ENCODE measurements at places on chromosomes 4 and X. TPM values are rescaled to one million over a fixed set of nuclear protein-coding genes. Genes with fewer than 3 reads are reported as not detected.
A peak's percentile ranks its signal among the peaks of the same experiment; 100 is the strongest.

DNA sequence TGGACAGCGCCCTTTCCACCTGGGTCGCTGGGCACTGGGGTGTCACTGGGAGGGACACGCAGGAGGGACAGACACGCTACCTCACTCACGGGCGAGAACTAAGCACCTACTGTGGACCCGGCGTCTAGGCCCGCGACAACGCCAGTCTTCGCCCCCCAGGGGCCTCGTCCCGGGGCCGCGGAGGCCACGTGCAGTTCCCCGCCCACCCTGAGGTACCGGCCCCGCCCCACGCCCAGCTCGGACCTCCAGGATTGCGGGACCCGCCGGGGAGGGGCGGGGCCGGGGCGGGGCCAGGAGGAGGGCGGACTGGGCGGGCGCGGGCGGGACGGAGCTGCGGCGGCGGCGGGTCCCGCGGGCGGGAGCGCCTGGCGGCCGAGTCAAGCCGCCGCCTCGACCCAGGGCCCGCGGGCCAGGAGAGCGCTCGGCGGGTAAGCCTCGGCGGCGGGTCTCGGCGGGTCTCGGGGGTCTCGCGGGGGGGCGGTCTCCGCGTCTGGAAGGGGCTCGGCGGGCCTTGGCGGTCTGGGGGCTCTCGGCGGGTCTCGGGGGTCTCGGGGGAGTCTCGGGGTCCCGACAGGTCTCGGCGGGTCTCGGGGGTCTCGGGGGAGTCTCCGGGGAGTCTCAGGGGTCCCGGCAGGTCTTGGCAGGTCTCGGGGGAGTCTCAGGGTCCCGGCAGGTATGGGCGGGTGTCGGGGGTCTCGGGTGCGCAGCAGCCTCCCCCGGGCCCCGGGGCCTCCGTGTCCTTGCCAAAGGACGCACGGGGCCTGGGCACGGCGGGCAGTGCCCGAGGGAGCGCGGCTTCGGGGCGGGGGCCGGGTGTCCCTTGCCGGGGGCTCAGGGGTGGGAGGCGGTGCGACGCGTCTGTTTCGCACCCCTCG lies at the start of gene SH3BP2:
Gene SH3BP2 (plus strand): TSS at position 375 of the 875 bp plus-strand sequence. CDS start 27,533 bp downstream, outside the sequence.
- H3K4me1 ChIP-seq = peaks cover 81% of the 10 kb centered on the region
- no peaks in the 10 kb centered on the region for H3K27me3 ChIP-seq
- peak; percentile 92 for DNase-seq
- H3K36me3 ChIP-seq = no peaks in the 10 kb centered on the region
- peak within 1 kb of the TSS; percentile 94 for H3K27ac ChIP-seq

The GYG2 gene
- total RNA-seq = 0.66 TPM

DNA sequence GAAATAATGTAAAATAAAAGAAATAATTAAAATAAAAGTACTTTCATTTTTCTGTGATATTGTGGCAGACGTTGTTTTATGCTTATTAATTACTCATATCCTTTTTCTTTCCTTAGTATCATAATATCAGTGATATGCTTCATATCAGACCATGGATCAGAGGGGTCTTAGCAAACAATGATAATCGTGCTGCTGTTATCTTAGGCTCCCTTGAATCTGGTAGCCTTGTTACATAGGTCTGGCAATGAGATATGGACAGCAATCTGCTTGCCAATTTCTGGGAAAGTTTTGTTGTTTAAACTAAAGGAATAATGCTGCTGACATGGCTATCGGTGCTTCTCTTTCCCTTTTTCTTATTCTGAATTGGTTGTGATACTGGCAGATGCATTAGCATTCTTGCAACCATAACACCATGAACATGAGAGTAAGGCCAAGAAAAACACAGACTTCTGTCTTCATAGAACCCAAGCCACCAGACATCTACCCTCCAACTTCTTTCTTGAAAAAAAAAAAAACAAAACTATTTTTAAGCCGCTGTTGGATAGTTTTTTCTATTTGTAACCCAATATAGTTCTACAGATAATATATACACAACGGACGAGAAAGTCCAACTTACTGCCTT lies 16.4 kb downstream of the EPHA5 start:
- H3K4me1 ChIP-seq = no peaks in the 10 kb centered on the region
- no peaks in the 10 kb centered on the region for H3K27me3 ChIP-seq
- no peak overlapping the region for H3K4me3 ChIP-seq
- DNase-seq = no peak

GRCh38 chr4:115664285-115664684 lies 550.9 kb upstream of the NDST4 start:
- H3K4me3 ChIP-seq = no peak overlapping the region
- no peaks in the 10 kb centered on the region for H3K36me3 ChIP-seq
- H3K4me1 ChIP-seq = no peaks in the 10 kb centered on the region
- no peak for DNase-seq
- no peak overlapping the region for H3K27ac ChIP-seq

DNA sequence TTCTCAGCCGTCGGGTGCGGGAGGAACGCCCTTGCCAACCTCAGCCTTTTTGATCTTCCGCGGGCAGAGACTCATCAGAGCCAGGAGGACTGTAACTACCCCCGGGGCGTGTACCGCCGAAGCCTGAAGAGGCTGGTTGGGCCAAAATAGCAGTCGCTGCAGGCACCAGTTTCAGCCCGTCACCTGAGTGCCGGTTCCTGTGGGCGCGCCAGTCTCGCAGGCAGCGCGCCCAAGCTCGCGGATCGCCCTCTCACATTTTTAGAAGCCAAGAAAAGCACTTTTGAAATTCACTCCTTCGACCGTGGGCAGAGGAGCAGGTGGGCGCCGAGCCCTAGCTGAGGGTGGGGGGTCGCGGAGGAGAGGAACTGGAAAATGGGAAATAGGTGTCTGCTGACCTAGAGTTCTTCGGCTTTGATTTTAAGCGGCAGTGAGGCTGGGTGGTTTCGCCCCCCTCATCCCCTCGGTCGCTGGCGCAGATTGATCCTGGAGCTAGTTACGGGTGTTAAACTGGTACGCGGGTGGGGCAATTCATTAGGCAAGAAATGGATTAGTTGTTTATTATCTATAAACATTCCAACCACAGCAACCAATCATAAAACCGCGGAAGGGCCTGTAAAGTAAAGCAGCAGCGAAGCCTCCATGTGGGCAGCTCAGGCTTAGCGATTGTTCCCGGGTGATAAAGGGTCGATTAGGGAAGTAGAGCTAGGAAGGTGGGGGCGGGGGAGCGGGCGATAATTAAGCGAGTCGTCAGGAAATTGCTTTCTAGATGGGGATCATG lies 69.2 kb downstream of the FBXO8 start:
- H3K27me3 ChIP-seq = peaks cover 100% of the 10 kb centered on the region
- no peak for DNase-seq
- peak overlapping the region; percentile 65 for H3K4me3 ChIP-seq
- H3K36me3 ChIP-seq = no peaks in the 10 kb centered on the region

GRCh38 chrX:101203761-101204351 lies 15.7 kb upstream of the DRP2 start:
- H3K4me1 ChIP-seq = no peaks in the 10 kb centered on the region
- H3K36me3 ChIP-seq = no peaks in the 10 kb centered on the region
- H3K4me3 ChIP-seq = no peak overlapping the region
- no peak for DNase-seq
- H3K27ac ChIP-seq = no peak overlapping the region

GRCh38 chr4:109214622-109215301 lies 87.7 kb downstream of the COL25A1 start:
- no peak for DNase-seq
- H3K36me3 ChIP-seq = no peaks in the 10 kb centered on the region
- H3K27ac ChIP-seq = peak overlapping the region; percentile 71
- no peak overlapping the region for H3K4me3 ChIP-seq

DNA sequence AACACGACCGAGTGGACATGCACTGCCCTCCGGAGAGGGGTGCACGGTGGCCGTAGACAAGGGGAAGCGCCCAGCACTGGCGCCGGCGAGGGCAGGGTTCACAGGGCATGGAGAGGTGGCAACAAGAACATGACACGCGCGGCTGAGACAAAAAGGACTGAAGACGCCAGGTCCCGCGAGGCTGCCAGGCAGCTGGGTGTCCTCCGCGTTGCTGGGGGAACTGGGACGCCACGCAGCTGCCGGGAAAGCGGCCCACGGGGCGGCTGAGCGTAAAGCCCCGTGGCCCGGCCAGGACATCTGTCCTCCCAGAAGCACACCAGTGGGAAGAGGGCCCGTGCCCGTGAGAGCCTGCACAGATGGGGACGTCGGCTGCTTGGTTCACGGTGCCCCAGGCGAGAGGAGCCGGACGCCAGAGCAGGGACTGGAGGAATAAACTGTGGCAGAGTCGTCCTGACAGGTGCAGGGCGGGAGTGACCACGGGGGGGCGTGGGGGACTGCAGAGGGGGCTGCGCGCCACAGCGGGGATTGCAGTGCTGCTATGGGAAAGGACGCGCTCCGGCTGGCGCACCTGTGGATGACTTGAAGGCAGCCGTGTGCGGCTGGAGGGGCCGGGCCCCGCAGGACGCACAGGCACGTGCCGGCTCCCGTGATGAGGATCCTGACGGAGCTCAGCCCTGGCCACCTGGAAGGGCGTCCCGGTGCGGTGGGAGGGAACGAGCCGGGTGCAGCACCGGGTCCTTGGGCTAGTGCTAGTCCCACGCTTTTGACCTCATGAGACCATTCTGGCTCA lies 32.1 kb upstream of the GTPBP6 start:
- no peaks in the 10 kb centered on the region for H3K27me3 ChIP-seq
- peak overlapping the region; percentile 30 for H3K27ac ChIP-seq

The RNF175 gene
- 0.71 TPM for total RNA-seq

The UGT8 gene
- total RNA-seq = not detected

The COL4A6 gene
- total RNA-seq = 9.8 TPM

DNA sequence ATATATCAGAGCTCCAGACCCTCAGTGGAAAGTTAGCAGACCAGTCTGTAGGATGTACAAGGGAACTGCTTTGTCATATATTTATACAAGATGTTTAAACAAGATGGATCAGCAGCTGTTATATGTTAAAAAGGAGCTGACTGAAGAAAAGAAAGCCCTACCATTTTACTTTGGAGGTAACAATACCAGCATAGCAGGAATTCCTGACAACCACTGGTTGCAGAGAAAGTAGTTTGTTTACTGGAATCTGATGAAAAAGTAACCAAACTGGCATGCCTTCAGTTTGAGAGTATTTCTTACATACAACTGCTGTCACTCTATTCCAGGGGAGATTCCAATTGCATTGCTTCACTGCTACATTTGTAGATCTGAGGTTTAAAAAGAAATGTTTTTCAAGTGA lies 49.5 kb upstream of the GABRQ start:
- H3K36me3 ChIP-seq = no peaks in the 10 kb centered on the region
- H3K27ac ChIP-seq = no peak overlapping the region
- H3K27me3 ChIP-seq = no peaks in the 10 kb centered on the region
- H3K4me3 ChIP-seq = no peak overlapping the region

GRCh38 chr4:74479009-74479408 lies 34.1 kb downstream of the AREG start:
- no peak for DNase-seq
- H3K36me3 ChIP-seq = no peaks in the 10 kb centered on the region
- no peak overlapping the region for H3K4me3 ChIP-seq
- peaks cover 11% of the 10 kb centered on the region for H3K4me1 ChIP-seq

GRCh38 chr4:157896726-157897125 lies 276.1 kb downstream of the GASK1B start:
- H3K4me1 ChIP-seq = no peaks in the 10 kb centered on the region
- no peak overlapping the region for H3K4me3 ChIP-seq
- H3K36me3 ChIP-seq = no peaks in the 10 kb centered on the region
- DNase-seq = no peak
- H3K27me3 ChIP-seq = no peaks in the 10 kb centered on the region
- H3K27ac ChIP-seq = no peak overlapping the region

DNA sequence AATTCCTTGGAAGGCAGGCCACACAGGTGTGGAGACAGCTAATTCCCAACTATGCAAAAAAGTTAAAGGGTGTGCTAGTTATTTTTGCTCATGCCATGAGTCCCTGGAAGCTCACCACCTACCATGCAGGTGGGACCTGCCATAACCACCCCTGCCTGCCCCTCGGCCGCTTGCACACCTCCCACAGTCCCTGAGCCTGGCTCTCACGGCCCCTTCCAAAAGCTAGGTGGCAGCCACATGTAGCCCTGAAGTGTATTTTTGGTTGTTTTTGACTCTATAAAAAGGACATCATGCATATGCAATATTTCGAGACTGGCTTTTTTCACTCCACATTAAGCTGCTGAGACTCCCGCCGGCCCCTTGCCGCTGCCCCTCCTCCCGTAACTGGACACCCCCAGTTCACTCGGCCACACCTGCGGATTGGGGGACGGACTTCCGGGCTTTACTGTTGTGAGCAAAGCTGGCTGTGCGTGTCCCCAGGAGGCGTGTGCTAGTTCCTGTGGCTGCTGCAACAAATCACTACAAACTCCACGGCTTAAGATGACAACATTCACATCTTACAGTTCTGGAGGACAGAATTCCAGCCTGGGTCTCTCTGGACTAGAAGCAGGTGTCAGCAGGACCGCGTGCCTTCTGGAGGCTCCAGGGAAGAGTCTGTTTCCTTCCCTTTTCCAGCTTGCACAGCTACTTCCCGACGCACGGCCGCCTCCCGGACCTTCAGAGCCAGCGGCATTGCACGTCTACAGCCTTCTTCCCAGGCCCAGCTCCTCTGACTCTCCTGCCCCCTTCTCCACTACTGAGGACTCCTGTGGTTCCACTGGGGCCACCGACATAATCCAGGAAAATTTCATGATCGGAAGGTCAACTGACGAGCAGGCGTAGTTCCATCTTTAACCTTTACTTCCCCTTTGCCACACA lies 24.8 kb downstream of the ZFYVE28 start:
- peak overlapping the region; percentile 27 for H3K4me3 ChIP-seq
- H3K4me1 ChIP-seq = peaks cover 21% of the 10 kb centered on the region
- no peak overlapping the region for H3K27ac ChIP-seq

DNA sequence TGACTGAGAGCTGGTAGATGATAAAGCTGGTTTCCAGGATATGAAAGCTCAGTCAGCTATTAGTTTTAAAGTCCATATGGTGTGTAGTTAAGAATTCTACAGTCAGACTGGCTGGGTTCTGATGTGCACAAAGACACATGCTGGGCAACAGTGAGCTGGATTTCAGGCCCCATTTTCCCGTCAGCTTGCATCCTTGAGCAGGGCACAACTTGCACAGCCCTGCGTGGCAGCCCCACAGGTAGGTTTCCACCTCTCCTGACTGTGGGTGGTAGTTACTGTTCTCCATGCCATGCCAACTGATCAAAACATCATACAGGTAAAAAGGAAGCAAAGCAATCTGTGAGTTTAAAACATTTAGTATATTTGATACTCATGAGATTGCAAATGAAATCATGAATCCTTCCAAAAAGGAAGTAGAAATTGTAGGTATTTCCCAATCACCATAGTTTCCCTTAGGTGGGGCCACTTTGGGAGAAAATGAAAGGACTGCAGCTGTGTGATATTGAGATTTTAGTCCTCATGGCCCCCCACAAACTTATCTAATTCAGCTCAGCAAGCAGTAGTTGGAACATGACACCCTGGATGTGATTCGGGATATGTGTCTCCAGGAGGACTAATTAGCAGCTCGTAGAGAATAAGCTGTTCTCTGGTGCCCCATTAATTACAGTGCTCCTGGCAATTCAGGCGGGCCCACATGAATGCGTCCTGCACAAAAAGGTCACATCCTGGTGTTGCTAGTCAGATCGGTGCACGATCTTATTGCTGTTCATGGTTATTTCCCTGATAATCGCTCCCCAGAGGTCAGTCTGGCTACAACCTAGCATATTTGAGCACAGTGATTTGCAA lies 42.4 kb upstream of the NOCT start:
- no peak for DNase-seq
- H3K27me3 ChIP-seq = no peaks in the 10 kb centered on the region
- no peak overlapping the region for H3K4me3 ChIP-seq
- no peak overlapping the region for H3K27ac ChIP-seq
- peaks cover 6% of the 10 kb centered on the region for H3K4me1 ChIP-seq

Measured in left ventricle myocardium inferior (tissue), 1 donor.